ENCODE measurements at places on chromosomes 2 and 18.

DNA sequence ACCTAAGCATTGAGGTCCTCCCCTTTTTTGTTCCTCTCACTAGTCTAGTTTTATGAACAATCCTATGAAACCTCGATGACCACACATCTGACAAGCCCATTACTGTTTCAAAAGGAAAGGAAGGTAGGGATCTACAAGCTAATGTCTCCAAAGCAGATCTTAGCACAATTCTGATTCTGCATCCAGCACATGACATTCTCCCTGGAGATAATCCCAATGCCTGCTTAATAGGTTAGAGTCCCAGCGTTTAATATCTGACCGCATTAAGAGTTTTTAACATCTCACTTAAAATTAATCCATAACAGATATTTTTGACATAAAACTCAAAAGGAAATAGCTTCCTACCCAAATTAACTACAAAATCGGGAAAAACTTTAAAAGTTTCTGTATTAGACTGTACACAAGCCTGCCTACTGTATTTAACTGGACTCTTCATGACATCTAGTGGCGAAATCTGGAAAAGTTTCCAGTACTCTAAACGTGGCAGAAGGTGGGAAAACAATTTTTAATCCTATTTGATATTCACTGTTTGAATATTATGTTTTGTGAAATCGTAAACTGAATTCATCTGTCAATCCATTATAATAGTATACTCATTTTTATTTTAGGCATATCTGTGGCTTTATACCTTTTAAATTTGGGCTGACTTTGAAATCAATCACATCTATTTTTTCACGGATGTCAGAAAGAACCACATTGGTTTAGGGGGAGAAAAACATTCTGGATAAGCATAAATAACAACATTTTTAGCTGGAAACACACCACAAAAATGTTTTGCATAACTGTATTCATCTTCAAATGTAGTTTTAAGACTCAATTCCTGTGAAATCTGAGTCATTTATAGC lies 62.4 kb downstream of the TXNL1 start:
- DNase-seq, result no peak

GRCh38 chr2:37642907-37643729 lies 28.3 kb downstream of the CDC42EP3 start:
- no peak for DNase-seq

DNA sequence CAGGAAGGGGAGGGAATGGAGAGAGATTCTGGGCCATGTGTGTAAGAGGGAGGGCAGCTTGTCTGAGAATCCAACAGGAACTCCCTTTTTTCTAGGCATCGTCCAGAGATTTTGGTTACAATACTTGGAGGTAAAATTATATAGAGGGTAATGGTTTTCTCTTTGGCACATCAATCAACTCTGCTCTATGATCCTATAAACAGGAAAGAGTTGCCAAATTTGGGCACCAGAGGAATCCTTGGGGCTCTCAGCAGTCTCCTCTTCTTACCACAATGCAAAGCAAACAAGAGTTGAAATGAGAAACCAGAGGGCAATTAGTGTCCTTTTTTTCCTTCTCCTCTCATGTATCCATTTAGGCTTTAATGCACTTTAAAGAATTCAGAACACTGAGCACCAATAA lies 243.4 kb downstream of the SLC8A1 start:
- DNase-seq, result no peak

- no peak for DNase-seq
These were observed 305.4 kb downstream of the NCKAP5 start for GRCh38 chr2:133262893-133263292.

DNA sequence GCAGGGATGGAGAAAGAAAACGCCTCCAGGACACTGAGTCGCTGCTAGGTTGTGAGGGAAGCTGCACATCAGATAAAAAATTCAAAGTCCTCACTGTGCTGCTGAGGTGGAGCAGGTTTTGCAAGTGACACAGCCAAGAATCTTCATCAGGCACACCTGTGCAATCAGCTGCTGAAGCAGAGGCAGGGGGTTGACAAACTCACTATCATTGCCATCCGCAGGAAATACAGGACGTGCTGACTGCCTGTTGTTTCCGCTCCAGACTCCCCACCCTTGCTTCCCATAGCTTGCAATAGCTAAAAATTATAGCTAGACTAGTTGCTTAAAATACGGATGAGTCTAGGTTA lies 147.8 kb upstream of the FHL2 start:
- DNase-seq, result no peak

DNA sequence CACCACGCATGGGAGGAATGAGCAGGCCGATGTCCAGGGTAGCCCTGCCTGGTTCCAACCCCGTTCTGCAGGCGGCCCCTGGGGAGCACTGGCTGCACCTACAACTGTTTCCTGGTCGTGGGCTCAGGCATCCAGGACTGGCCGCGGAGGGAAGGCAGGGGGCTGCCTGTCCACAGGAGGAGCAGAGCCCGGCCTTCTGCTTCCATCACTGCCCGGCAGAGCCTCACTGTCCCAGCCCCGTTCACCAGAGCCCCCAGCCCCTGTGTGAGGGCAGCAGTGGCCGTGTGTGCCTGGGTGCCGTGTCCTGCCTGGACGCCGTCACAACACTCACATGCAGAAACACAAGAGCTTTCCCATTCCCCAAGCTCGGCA lies 56.2 kb downstream of the KCNG2 start:
- no peak for DNase-seq

DNA sequence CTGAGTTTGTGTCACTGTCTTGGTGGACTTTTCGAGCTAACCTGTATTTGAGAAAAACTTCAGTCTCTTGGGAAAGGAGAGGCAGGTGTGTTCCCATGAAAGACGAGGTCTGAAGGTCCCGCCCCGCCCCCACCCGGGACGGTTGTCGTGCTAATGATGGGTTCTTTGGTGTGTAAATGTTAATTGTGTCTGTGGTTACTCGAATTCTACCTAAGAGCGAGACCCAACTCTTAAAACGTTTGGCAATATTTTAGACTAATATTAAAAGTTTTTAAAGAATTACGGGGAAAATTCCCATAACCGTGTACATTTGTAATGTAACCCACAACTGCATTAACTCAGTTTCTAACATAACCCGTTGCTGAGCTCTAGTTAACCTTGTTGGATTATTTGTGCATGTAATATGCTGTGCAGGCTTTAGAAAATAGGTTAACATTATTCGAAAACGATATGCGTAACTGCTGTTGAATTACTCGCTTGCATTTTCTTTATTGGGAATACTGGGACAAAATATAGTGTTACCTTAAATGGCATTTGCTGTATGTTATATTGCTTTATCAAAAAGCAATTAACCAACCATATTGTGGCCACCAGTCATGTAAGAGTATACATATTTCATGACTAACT lies 833 bp downstream of the EPB41L5 start:
- no peak for DNase-seq

- no peak for DNase-seq
These were observed 37.5 kb upstream of the ACSL3 start for GRCh38 chr2:222823183-222823930.

- DNase-seq, result no peak
These were observed 255.2 kb upstream of the SPRED2 start for GRCh38 chr2:65687614-65688013.

GRCh38 chr2:190766174-190766572 lies 114.4 kb upstream of the GLS start:
- DNase-seq, result no peak

DNA sequence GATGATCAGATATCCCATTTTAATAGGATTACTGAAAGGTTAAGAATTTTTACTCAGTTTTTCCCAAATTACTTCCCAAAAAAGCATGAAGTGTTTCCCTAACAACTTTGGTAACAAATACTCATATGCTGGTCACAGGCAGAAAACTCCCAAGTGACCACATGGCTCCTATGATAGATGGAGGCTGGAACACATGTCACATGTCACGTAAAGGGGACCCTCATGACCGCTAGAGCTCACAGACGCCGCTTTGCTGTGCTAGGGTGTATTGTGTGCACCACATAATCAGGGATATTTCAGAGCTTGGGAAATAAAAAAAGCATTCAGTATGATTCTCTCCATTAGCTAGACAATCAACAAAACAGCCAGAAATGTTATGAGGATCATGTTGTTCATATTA lies 228.2 kb downstream of the TMEM163 start:
- no peak for DNase-seq

- no peak for DNase-seq
These were observed 756 bp downstream of the ADCYAP1 start for GRCh38 chr18:905307-905947.

- no peak for DNase-seq
These were observed 36.0 kb upstream of the GALNT5 start for GRCh38 chr2:157221394-157221988.

- no peak for DNase-seq
These were observed 192.6 kb downstream of the DPP4 start for GRCh38 chr2:161881465-161881864.

DNA sequence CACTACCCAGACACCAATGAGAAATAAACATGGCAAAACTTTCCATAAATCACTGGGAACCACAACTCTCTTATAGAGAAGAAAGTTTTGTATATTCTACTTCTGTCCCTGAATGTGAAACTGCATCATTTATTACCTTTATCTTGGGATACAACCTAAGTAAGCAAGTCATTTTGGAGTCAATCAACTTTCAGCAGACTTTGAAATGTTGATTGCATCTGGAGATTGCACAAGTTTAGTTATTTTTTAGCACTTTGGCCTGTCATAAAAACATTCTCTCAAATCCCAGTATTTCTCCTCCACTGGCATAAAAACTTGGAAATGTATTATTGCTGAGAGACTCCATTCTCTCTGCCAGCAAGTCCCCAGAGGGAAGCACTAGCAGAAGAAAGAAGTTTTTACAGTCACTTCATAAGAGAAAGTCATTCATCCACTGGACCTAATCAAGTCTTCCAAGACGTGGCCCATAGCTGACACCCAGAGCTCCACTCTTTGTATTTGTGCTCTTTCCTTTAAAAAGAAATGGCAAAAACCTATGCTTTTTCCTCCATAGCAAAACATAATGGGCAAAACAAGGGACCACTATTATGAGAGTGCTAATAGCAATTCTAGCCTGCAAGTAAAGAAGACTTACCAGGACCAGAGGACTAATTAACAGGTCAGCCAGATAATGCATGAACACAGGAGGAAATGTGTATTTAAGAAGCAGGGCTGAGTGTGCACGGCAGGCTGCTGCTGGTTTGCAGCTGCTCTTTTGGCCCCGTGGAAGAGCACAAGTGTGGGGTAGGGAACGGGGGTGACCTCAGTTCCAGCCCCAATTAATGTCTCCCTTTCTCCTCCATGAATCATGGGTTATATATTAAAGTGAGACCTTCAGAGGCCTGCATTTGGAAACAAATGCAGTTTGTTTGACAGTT lies 171.5 kb downstream of the INO80D start:
- DNase-seq, result no peak

- DNase-seq, result no peak
These were observed 316.5 kb downstream of the MTX2 start for GRCh38 chr2:176585791-176586190.

DNA sequence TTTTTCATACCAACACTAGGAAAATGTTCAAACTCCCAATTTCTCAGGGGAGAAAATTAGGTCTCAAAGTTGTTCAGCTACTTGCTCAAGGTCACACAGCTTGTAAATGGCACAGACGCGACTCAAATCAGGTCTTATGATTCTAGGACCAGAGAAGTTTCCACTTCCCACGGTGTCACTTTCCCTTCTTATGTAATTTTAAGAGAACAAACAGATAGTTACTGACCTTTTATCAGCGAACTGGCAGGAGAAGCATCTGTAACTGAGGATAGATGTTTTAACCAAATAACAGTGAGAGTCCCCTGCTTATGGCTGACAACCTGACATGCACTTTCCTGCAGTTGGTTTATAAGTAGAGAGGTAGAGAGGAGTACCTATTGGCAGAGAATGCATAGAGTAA lies 2.1 kb upstream of the KCNJ3 start:
- DNase-seq, result no peak

GRCh38 chr2:110869472-110870446 lies 137.4 kb downstream of the ACOXL start:
- no peak for DNase-seq

GRCh38 chr2:20573620-20574422 lies 77.1 kb downstream of the HS1BP3 start:
- no peak for DNase-seq

- DNase-seq, result no peak
These were observed 185.5 kb downstream of the NOL4 start for GRCh38 chr18:34039201-34039600.

- no peak for DNase-seq
These were observed 168.5 kb upstream of the GLI2 start for GRCh38 chr2:120567128-120567527.

- DNase-seq, result no peak
These were observed 43.3 kb downstream of the WDFY1 start for GRCh38 chr2:223901854-223902253.

DNA sequence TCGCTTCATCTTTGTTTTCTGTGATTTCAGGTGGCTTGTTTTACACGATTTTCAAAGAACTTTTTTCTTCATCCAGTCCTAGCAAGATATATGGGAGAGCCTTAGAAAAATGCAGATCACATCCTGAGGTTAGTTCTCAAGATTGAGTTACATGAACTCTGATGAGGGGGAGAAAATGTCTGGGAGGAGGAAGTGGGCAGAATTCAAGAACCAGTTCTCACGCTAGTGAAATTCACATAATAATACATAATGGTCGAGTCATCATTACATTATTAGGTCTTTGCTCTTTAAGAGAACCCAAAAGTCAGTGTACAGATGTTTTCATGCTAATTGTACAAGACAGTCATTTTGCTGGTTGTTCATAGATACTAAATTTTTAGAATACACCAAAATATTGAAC lies 7.0 kb downstream of the TIMM21 start:
- no peak for DNase-seq

DNA sequence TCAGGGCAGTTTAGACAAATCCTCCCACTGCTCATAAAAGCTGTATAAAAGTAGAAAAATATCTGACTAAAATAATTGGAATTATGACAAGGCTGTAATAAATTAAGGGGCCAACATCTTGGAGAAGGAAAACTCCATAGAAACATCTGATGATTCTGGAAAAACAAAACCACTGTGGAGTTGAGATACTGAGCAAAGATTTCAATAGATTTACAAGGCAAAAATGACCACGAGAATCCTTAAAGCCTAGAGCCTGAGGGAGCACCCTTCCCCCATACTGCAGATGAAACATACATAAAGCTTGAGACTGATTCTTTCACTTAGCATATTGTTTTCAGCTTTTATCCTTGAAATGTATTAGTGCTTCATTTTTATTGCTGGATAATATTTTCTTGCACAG lies 286.4 kb upstream of the MMADHC start:
- DNase-seq, result no peak

DNA sequence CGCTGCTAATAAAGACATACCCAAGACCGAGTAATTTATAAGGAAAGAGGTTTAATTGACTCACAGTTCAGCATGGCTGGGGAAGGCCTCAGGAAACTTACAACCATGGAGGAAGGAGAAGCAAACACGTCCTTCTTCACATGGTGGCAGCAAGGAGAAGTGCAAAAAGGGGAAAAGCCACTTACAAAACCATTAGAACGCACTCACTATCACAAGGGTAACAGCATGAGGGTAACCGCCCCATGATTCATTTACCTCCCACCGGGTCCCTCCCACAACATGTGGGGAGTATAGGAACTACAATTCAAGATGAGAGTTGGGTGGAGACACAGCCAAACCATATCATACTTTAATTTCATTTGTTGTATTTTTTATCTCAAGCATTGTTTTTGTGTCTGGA lies 67.5 kb downstream of the ATP9B start:
- no peak for DNase-seq

- DNase-seq, result no peak
These were observed 21.0 kb downstream of the SPOPL start for GRCh38 chr2:138522556-138522955.

Data from stimulated activated CD8-positive, alpha-beta memory T cell treated with anti-CD3 and anti-CD28 coated beads, Interleukin-15, amount 100 ng/mL, for 4 hours (primary cell).